ENCODE measurements at places on chromosomes 7 and 10. TPM values are rescaled to one million over a fixed set of nuclear protein-coding genes. Genes with fewer than 3 reads are reported as not detected.

DNA sequence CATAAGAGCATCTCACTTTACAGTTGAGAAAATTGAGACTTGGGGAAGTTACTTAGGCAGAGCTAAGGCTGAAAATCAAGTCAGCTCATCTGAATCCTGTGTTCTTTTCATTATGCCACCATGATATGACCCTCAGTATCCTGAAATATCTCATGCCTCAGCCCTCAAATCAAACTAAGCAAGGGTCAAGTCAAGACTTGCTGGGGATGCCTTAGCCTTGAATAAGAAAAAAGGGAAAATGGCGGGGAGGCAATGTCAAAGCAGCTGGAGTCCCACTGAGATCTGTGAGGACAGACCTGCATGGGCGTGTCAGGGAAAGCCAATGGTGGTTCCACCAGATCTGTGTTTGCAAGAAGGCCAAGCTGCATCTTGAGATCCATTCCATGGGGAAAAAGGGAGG is 91.0 kb upstream of the CACUL1 start:
- DNase-seq = no peak

DNA sequence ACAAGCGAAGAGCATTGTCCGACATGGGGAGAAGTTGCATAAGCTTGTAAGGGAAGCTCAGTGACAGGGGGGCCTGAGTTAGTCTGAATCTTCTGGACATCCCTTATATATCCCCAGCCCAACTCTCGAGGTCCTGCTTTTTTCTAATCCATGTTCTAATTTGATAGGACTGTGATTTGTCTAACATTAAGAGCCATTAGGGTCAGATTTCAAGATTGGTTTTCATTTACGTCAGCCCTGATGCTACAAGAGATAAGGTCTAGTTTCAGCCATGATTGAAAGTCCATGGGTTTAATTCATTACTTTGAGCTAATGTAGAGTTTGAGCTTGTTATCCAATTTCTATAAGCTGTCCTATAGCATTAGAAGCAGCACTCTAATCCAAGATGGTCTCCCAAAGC is 20.3 kb downstream of the TLX1 start:
- DNase-seq = no peak

DNA sequence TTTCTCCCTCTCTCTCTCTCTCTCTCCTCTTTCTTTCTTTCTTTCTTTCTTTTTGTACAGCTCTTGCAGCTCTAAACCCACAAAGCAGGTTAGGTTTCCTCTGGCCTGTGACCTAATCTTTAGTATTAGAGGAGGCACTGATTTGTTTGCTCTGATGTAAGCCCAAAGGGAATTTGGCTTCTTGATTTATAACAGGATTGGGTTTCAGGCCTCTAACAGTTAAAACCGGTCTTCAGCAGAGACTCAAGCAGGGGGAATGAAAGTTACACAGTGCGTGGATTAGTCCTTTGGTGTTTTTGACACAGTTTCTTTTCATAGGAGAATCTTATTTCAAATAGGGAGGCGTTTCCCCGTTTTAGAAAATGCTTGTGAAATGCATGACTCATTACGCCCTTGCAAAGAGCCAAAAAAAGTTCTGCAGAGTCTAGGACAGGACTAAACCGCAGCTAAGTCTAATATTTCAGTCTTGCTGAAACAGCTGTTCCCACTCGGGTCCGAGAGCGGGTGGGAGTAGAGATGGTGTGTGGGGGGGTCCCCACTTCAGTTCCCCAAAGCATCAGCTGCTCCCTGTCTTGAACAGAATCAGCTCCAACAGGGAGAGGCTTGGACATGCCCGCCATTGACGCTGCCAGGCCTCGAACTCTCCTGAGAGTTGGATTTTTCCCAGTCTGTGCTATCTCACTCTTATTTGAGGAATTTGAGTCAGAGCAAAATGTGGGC is 296.5 kb upstream of the PITRM1 start:
- peak; percentile 44 for DNase-seq

DNA sequence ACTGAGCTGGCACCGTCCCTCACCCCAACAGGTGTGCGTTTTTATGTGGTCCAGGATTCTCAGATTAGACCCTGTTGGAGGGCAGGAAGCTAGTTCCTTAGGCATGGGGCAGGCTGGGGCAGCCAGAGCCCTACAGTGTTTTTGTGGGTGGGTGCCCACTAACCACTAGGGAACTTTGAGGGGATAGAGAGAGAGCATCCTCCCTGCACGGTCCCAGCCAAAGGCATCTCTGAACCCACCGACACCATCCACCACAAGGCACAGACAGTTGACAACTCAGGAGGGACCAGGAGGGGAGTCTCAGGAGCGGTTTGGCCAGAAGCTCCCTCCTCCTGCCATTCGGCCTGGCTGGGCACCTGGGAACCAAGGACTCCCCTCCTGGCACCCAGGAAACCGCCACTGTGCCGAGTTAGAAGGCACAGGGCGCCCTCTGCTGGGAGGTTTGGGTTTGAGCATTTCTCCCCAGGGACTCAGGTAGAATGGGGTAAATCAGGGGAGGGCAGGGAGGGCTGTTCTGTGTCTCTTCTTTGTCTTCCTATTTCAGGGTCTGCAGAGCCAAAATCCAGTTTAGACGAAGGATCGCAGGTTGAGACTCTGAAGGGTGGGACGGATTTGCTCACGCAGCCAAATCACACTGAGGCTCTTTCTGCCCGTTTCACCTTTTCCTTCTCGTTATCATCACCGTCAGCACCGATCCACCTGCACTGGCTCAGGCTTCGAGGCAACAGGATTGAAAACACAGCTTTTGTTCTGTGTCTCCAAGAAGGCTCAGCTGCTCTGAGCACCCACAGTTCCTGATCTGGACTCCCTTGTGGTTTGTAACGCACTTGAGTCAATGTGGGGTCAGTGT is 84.8 kb upstream of the COL13A1 start:
- DNase-seq = peak; percentile 51

- DNase-seq = no peak
These were observed 74.8 kb upstream of the GPR37 start for GRCh38 chr7:124840435-124840834.

- DNase-seq = no peak
These were observed 12.5 kb upstream of the STN1 start for GRCh38 chr10:103930449-103930848.

DNA sequence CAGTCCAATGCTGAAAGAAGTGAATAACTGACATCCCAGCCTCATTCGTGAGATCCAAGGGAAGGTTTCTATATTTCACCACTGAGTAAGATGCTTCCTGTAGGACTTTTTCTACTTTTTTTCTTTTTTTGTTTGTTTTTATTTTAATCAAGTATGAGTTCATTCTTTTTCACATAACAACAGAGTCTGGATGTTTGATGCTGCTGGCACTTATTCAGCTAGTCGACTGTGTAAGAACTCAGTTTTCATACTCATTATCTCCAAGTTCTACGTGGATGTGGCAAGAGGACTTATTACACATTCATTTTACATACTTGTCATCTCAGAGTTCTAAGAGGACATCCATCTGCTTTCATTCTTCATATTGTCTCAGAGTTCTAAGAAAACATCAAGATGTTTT is 86.9 kb downstream of the CPXM2 start:
- no peak for DNase-seq

DNA sequence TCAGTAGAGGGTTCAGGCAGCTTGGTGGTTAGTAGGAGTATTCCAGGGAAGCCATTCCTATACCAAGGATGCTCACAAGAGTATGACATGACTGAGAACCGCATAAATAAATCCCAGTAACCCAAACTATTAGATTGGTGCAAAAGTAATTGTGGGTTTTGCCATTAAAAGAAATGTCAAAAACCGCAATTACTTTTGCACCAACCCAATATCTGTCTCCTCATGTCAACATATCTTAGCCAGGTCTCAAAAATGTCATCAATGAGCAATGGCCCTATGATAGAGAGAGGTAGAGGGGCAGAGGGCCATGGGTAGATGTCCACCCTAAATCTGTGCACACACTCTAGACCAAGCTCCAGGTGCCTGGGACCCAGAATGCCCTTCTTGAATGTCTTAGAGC is 23.6 kb downstream of the NEUROD6 start:
- no peak for DNase-seq

GRCh38 chr7:32074787-32075585 is 4.8 kb upstream of the PDE1C start:
- DNase-seq = no peak

DNA sequence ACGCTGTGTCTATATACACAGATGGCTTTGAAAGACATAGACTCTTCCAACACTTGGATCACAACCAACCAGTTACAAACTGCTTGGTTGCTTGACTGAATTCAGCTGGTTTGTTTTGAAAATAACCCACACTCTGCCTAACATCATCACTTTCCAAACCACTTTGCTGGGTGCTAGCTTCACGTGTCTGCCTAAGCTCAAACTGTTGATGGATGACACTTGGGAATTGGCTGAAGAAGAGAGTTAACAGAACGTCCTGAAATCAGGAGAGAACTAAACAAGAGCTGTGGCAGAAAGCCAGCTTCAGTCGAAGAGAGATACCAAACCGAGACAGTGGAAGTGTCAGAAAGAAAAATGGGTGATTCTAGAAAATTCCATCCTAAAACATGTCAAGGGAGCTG is 420.8 kb upstream of the AUTS2 start:
- no peak for DNase-seq

GRCh38 chr10:98885378-98885777 is 350.3 kb downstream of the HPSE2 start:
- no peak for DNase-seq

- no peak for DNase-seq
These were observed 42.3 kb upstream of the PRKG1 start for GRCh38 chr10:51031950-51032349.

DNA sequence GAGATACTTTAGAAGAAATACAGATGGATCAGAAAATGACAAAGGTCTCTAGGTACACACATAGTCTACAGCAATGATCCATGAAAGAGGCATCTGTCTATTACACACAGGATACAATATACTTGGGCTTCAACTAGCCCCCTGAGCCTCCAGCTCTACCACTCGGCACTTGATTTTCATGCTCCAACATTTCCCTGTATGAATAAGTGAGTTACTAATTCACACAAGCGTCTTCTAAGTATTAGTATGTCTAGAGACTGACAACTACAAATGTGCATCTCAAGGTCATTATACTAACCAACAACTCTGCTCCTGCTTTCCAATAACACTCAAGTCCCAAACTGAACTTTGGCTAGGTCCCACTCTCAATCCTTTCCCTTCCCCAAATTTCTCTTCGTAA is 8.3 kb downstream of the FAM204A start:
- no peak for DNase-seq

DNA sequence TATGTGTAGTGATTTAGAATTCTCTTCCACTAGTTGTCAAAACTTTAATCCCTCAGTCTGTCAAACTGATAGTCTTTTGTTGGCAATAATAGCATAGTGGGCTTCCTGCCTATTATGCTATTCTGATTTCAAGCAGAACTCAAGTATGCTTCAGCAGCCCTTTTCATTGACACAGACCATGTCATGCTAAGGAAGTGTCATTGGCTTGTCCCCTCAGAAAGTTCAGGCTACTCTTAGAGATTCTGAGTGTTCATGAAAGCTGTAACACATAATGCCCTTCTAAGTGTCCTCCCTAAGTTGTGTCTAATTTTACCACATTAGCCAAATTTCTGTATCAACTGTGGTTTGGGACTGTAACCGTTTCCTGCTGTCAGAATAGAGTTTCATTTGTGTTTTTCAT is 198.7 kb downstream of the THSD7A start:
- DNase-seq = no peak

DNA sequence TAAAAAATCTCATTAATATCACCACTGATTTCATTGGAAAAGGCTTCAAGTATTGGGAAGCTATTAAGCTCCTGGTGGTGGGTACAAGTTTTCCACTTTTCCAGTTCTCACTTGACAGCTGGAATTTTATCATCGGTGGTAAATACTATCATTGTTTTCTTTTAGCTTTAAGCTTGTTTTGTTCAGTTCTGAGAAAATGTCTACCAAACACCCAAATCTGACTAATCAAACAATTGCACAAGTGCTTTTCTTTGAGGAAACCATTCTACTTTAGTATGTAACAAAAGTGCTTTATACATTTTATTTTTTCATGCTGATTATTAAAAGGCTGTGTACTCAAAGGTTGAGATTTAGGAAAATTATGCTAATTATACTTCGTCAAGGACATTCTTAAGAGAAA is 7.9 kb downstream of the PRPF18 start:
- no peak for DNase-seq

- no peak for DNase-seq
These were observed 824.7 kb downstream of the REEP3 start for GRCh38 chr10:64345856-64346255.

DNA sequence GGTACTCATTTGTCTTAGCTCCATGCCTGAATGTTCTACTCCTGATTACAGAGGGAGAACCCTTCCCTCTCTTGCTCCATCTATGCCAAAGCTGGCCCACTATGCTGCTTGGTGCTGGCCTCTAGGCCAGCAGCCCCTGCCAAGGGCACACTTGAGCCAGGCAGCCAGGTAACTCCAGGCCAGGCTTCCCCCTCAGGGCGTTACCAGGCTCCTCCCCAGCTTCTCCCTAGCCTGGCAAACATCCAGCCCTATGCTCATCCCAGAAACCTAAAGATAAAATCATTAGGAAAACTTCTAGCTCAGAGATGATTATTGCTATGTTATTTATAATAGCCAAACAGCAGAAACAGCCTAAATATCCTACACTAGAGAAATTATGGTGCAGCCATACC is 103.7 kb downstream of the KCNMA1 start:
- no peak for DNase-seq

GRCh38 chr7:67771846-67772605 is 775.4 kb downstream of the TYW1 start:
- no peak for DNase-seq

ASZ1 gene
- total RNA-seq = not detected

SYCE1 gene
- total RNA-seq = not detected

CEP41 gene
- total RNA-seq = 13.6 TPM

C7orf33 gene
- not detected for total RNA-seq

GRM3 gene
- total RNA-seq = not detected

FFAR4 gene
- total RNA-seq = not detected

PDGFA gene
- 44.7 TPM for total RNA-seq

CUZD1 gene
- total RNA-seq = 1.7 TPM

TAS2R41 gene
- total RNA-seq = not detected

GBX1 gene
- total RNA-seq = 0.86 TPM

Measured in HCT116 (cell line).